ENCODE measurements at places on chromosomes 1 and 21.

DNA sequence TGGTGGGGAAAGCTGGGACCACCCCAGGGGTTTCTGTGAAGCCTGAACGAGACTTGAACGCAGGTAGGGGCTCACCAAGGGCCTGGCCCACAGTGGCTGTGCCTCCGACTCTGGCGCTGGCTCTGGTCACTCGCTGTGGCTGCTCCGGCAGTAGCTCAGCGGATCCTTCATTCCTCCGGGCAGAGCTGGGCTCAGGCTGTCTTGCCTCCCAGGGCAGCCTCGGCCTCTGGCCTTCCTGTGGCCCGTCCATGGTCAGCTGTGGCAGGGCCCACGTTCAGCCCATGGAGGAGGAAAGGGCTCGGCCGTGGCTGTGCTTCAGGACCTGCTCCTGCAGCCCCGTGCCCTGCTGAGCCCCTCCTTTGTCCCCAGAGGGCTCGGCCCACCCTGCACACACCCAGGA, 162.9 kb upstream of the C1orf174 start:
- no peak for DNase-seq

DNA sequence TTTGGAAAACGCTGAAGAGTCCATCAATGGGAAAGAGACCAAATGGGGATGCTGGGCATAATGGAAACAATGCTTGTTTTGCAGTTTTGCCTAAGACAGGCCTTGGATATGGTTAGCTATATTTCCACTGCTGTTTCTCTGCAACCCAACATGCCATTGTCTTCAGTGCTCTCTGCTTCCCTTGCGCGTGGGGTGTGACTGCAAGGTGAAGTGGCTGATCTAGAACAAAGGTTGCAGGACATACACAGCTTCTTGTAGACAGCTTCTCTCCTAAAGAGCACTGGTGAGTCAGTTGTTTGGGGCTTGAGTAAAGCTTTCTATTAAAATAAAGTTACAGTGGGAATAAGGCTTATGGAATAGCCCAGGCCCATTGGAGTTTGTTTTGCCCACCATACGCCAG, 33.0 kb downstream of the RUNX1 start:
- DNase-seq = no peak

- peak; percentile 84 for DNase-seq
These were observed 31.1 kb upstream of the POFUT2 start for GRCh38 chr21:45318556-45319404.

DNA sequence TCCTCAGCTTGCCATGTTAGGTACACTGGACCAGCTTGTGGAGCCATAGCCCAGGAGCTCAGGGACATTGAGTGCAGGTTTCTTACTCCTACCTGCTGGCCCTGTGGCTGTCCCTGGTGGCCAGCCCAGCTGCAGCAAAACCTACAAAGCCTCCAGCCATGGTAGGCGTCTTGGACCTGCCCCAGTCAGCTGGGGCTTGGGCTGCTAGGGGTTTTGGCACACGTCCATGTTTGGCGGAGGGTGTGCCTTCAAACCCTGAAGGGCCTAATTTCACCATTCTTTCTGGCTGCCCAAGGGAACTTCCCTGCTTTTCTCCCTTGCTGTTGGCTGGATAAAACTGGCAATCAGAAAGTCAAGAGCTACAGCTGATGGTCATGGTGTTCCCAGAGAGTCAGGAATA, 25.4 kb downstream of the HMGCS2 start:
- DNase-seq = no peak

DNA sequence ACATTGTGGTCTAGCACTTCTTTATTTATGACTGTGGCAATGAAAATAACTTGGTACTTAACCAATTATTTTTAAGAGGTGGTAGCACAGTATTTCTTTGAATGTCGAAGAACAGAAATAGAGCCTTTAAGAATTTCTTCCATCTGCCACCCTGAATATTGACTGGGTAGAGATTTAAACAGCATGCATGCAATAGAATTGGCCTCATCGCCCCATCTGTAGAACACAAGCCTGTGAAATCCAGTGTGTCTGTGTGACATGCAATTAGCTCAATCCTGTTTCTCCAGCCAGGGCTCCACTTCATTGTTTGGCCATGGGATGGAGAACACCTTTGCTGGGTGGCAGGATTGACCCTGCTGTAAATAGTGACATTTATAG, 17.1 kb upstream of the KLHDC8A start:
- DNase-seq = no peak

DNA sequence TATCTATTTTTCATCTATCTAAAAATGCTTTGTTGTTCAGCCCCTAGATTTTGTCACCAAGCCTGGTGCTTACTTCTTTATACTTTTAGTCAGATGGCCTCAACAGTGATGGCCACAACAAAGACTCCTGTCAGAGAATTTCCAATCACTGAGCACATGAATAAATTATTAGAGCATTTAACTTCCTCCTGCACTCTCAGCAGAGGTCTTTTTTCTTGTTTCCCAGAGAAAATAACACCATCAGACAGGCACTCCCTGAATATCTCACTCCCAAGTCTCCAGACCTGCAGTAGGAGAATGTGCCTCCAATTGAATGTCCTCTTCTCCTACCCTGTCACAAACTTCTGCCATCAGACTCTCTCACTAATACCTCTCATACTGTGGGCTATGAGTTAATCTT, 616.0 kb upstream of the NR5A2 start:
- DNase-seq = no peak

GRCh38 chr1:25173809-25174340, 58.4 kb downstream of the SYF2 start:
- no peak for DNase-seq

- peak; percentile 82 for DNase-seq
These were observed 80.0 kb downstream of the NDUFS5 start for GRCh38 chr1:39105841-39106765.

GRCh38 chr1:14881775-14882672, 271.5 kb upstream of the TMEM51 start:
- DNase-seq = no peak

DNA sequence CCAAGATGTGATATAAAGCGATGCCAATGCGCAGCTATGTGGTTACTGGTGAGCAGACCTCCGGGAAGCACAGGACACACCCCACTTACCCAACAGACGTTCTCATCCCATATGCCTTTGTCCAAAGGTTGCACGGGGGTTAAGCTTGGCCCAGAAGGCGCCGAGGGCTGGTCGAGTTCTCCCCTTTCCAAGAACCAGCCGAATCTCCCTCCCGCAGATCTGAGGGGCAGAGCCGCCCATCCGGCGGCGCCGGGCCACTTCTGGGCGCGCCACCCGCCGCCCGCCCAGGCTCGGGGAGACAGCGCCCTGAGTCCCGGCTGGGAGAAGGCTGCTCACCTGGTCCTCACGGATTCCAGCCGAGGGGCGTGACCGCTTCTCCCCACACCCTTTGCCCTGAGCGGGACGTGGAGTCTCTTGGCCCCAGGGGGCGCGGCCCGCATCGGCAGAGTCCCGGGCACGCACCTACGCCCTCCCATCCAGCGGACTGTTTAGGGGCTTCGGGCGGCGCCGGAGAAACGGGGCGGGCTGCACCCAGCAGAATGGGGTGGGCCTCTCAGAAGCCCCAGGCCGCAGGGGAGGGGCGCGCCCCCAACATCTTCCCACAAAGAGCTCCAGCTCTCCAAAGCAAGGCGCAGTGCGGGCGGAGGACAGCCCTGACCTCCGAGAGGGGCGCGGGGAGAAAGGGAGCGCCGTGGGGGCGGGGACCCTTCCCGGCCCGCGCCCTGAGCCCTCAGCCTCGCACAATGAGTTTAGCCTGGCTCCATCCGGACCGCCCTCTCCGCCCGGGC, 615 bp downstream of the GPR161 start:
- DNase-seq = peak; percentile 78

DNA sequence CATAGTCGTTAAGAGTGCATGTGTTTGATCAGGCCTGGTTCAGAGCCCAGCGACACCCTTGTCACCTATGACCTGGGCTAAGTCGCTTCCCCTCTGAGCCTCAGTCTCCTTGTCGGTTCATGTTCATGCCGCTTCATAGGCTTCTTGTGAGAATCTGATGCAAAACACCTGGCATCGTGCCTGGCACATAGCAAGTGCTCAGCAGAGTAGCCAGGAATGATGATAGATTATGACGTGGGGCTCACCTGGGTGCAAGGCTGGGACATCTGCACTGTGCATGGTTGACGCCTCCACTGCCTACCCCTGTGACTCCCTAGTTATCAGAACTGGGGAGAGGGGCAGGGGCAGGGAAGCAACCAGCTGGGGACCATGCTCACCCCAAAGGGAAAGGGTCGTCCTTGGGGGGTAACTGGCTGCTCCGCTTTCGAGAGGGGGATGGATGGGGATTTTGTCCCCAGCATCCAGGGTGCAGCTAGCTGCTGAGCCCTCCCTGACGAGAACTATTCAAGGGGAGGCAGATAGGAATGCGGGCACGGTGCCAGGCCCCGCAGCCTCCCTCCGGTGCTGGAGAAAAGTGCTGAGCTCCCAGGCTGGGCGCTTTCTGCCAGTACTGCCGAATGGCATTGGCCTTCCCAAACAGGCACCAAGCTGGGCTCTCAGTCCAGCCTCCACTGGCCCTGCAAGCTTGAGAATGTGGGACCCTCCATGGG, 9.3 kb downstream of the EFHD2 start:
- DNase-seq = no peak

DNA sequence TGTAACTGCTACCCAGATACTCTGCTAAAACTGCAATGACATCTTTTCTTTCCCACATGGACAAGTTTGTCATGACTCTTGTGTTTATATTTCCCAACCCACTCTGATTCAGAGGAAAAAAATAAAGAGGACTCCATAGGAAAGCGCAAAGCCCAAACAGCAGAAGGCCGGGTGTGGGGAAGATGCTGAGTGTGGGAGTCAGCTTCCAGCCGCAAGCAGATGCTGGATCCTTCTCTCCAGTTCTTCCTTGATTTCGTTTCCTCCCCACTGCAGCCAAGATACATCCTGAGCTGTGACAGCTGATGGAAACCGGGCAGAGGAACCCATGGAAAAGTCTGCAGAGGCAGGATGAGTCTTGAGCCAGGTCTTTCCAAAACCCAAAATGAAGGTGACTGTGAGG, 498.2 kb downstream of the PLPP3 start:
- DNase-seq = no peak

DNA sequence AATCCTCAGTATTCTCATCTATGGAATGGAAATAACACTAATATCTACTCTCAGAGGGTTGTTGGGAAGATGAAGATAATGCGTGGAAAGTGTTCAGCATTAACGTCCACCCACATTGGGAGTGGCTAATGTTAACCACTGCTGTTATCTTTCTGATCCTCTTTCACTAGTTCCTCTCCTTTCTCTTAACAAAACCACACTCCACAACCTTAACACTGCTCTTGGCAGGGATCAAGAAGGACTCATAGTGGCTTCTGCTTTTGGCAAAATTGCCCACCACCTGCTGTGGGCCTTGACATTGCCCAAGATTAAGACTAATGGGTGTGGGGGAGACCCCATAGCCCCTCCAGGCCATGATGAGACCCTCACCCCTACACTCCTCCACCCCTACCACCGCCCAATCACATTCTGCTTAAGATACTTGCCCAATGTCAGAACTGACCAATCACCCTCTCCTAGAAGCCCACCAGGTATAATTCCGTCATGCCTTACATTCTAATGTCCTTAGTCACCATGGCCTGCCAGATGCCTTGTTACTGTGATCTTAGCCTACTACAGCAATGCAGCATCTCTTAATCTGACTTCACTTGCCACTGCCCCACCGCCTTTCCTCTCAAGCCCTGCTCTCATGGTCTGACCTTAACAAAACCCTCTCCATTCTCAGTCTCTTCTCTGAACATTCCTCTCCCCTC, 27.1 kb downstream of the DHCR24 start:
- DNase-seq = no peak

DNA sequence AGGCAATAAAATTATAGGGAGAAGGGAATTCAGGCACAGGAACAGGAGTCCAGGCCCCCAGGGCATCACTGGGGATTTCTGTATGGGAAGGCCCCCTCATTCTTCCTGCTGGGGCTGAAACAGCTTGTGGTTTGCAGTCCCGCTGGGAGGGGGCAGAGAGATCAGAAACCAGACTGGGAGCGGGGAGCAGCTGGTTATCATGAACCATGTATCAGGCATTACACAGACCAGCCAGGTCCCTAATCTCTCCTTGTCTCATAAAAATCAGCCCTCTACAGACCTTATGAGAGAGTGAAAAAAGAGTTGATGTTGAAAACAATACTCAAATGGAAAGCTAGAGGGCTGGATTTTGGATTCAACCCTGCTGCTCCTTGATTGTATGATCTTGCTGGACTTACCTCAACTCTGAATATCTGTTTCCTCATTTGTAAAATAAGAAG, 93.4 kb upstream of the F3 start:
- no peak for DNase-seq

- no peak for DNase-seq
These were observed 98.8 kb downstream of the RHOU start for GRCh38 chr1:228833911-228834688.

DNA sequence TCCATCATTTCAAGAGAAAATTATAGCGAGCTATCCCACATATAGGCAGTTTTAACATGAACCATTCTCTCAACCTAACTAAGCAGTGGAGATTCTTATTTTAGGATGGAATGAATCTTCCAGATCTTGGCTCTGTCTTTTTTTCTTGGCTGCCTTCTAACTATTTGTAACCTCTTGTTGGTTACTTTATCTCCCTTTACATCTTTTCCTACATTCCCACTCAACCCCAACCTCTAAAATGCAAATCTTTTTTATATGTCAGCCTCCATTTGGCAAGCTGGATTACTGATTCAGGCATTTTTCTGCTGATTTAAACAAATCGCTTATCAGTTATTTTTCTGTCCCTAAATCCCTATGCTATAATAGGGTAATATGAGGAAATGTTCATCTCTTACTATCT, 46.9 kb upstream of the LHX8 start:
- DNase-seq = no peak

DNA sequence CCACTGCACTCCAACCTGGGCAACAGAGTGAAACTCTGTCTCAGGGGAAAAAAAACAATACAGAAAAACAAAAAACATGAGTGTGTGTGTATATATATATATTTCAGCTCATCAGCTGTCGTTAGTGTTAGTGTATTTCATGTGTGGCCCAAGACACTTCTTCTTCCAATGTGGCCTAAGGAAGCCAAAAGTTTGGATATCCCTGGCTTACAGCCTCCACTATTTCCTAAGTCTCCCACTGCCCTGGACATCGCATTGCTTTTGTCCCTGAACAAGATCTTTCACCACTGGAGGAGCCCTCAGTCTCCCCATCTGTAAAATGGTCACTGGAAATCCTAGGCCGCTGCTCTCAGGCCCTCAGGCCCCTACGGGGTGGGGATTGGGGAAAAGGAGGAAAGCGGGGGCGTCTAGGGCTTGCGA, 391 bp upstream of the LDLRAP1 start:
- DNase-seq = no peak

DNA sequence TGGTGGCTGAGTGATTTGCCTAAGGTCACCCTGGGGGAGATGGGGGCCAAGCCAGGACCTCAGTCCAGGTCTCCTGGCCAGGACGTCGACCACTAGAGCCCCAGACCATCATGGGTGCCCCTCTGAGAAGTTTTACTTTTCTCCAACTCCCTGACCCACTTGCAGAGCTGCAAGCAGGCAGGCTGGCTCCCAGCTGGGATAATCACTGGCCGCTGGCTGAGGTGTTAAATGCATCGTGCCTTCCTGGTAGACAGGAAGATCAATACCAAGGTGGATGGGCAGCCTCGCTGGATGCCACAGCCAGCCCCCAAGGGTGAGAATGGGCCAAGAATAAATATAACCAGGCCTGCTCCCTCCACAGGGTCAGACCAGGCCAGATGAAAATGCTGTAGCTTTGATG, 106.2 kb downstream of the EPHB2 start:
- DNase-seq = peak; percentile 43

- no peak for DNase-seq
These were observed 8.2 kb downstream of the HMGN1 start for GRCh38 chr21:39340687-39341086.

Measured in spleen (tissue), 13 donors.